GM12865 (cell line): ENCODE measurements at places on chromosomes 16 and 17.

DNA sequence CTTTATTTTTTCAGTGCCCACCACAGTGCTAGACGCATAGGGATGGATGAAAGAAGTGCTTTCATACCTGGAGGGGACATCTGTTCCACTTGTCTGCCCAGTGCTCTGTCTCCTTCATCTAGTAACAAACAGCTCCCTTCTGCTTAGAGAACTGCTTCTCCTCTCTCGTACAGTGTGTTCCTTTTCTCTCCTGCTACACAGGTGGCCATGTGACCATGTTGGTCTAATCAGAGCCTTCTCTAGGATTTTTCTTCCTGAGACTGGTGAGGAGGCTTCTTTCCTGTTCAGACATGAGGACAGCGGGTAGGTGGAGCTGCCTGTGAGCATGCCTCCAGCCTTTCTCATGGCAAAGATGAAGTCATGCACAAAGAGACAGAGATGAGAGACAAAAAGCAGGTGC, 182.7 kb downstream of the TMEM132E start:
- no peak for DNase-seq

DNA sequence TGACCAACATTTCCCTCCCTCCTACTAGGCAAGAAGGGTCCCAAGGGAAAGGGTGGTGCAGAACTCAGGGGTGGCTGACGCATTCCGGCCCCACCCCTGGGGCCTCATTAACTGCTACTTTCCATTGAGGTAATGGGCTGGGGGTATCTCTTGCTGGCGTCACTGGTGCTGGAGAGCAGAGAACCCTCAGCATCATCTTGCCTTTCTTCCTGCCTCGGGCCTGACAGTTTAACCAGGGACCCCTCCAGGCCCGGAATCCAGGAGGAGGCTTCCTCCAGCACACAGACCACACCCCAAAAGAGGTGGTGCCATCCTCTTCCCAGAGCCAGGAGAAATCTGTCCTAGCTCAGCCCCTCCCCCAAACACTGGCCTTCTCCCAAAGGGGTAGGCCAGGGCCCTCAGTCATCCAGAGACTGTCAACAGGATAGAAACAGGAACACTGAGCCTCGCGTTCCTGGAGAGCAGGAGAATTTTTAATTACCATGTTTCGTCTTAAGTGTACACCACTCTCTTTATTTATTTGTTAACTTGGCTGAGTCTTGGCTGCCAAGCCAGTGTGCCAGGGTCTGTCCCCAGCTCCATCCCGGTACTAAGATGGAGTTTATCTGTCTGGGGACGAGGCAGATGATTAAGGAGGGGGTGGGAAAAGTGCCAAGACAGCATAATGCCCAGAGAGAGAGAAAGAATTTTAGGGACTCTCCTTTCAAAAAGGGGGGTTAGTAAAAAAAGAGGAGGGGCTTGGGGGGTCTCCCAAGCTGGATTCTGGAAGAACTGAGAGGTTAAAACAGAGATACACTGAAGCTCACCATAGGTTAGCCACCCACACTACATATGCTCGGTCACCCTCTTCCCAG, 5.1 kb downstream of the ETV4 start:
- no peak for DNase-seq

- DNase-seq: no peak
Observed at GRCh38 chr17:50660887-50661345, 26.2 kb downstream of the ABCC3 start.

DNA sequence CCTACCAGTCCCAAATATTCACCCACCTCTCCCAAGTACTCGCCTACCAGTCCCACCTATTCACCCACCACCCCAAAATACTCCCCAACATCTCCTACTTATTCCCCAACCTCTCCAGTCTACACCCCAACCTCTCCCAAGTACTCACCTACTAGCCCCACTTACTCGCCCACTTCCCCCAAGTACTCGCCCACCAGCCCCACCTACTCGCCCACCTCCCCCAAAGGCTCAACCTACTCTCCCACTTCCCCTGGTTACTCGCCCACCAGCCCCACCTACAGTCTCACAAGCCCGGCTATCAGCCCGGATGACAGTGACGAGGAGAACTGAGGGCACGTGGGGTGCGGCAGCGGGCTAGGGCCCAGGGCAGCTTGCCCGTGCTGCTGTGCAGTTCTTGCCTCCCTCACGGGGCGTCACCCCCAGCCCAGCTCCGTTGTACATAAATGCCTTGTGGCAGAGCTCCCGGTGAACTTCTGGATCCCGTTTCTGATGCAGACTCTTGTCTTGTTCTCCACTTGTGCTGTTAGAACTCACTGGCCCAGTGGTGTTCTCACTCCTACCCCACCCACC, 29.8 kb downstream of the POLR2A start:
- no peak for DNase-seq

GRCh38 chr16:49373504-49373903, at the start of gene C16orf78:
Gene C16orf78, plus strand, starts transcription at chr16:49373804. Its CDS starts 136 bp downstream, at chr16:49373940.
- DNase-seq: no peak

GRCh38 chr17:82167028-82167427, 45.6 kb downstream of the CCDC57 start:
- no peak for DNase-seq

DNA sequence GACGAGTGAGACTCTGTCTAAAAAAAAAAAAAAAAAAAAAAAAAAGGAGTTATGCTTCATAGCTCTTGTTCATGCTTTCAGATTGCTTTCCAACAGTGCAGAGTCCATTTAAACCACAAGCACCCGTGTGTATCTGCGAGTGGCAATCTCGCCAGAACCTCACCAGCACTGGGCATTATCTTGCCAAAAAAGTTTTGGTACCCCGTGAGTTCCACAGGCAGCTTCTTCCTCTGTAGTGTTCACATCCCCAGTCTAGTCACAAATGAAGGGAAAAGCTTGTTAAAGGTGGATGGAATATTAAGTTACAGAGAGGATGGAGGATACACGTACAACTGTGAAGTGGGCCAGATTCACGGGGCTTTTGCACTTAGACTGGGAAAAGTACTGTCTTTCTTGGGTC, 33.5 kb downstream of the WSB1 start:
- no peak for DNase-seq
